Stimulated activated CD8-positive, alpha-beta memory T cell treated with anti-CD3 and anti-CD28 coated beads, Interleukin-7, amount 100 ng/mL, for 1 hour (primary cell): ENCODE measurements at places on chromosomes 4 and X.

- DNase-seq: no peak
Observed at GRCh38 chr4:90357117-90357710, 230.0 kb downstream of the CCSER1 start.

- no peak for DNase-seq
Observed at GRCh38 chrX:153722704-153723350, 1.4 kb downstream of the BCAP31 start.

DNA sequence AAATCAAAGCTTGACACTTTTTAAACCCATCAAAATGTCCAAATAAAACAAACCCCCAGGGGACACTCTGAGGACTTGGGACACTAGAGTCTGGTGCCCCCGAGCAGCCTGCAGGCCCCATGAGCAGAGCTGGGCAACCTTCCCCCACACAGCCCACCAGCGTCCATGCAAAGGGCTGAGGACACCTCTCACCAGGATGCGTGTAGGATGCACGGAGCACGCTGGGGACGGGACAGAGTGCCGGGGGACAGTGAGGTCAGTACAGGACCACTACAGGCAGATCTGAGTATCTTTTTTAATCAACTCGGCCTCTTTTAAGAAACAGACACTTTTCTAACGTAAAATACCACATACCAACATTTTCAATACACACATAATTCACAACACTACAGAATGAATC lies 6.9 kb downstream of the GAK start:
- DNase-seq: no peak

GRCh38 chr4:8850830-8851188 lies 20.8 kb downstream of the HMX1 start:
- no peak for DNase-seq

GRCh38 chr4:15012017-15012788 lies 9.9 kb downstream of the CPEB2 start:
- DNase-seq: no peak

- no peak for DNase-seq
Observed at GRCh38 chr4:47538111-47538824, 53.2 kb downstream of the ATP10D start.

DNA sequence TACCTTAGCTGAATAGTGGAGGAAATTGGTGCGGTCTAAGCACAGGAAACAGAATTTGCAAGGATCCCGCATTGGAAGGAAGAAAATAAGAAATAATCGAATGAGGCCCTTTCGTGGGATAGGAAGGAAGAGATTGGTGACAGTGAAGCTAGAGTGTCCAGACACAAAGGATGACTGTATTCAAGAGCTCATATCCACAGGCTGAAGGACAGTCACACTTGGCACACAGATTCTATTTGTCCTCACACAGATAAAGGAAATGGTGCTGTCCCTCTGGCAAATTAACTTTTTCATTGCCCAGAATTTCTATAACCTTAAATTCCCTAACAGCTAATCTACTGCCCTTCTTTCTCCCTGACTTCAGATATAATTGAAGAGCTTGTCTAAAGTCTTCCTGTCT lies 2188.9 kb upstream of the TENM3 start:
- no peak for DNase-seq

DNA sequence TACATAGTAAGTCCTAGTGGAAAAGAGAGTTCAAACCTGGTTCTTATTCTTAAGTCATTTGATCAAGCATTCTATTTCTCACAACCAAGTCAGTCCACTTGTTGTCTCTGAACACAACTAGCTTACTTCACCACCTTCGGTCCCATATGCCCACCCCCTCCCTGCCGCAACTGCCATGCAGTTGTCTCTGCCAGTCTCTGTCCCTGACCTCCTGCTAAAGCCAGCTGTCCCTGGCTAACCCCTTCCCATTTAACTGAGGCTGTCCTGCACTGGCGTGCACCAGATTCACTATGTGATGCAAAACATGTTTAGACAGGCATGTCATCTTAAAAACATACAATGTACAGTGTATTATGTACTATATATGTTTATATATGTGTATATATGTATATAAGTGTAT lies 12.7 kb downstream of the FRAS1 start:
- no peak for DNase-seq

GRCh38 chrX:69243276-69243675 lies 78.0 kb upstream of the PJA1 start:
- no peak for DNase-seq

DNA sequence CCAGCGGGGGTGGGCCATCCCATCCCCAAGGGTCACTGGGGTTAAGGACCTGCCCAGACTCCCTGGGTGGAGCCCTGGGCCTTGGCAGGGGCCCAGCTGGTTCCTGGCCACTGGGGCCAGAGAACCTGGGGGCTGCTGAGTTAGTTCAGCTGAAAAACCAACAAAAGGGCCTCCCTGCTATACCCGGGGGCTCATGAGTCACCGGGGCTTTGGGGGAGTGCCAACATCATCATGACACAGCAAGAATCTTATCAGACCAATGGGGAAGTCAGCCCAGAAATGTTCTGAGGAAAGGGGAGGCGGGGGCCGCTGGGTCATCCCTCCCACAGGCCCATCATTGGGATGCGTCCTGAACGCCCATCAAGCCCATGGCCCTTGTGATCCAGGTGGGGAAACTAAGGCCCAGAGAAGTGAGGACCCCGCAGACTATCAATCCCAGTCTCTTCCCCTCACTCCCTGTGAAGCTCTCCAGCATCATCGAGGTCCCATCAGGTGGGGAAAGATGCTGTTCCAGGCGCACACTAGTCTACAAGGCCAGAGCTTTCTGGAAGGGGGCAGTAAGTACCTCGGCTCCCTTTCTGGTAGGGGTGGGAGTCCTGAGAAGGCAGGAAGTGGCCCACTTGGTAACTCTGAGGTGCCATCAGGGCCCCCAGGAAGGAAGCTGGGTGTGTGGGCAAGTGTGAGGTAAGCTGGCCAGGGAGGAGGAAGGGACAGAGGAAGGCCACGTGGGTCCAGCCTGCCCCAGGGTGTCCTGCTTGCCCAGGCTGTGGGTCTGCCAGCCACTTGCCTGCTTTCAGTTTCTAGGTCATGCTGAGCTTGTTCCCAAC lies 4.5 kb downstream of the G6PD start:
- no peak for DNase-seq

- no peak for DNase-seq
Observed at GRCh38 chr4:147578593-147578992, 38.6 kb upstream of the TMEM184C start.

- DNase-seq: no peak
Observed at GRCh38 chr4:126778348-126778747, 854.4 kb upstream of the INTU start.

- DNase-seq: no peak
Observed at GRCh38 chr4:158122501-158122900, 50.3 kb downstream of the GASK1B start.

GRCh38 chrX:32745323-32745722 lies 466.0 kb downstream of the DMD start:
- DNase-seq: no peak

DNA sequence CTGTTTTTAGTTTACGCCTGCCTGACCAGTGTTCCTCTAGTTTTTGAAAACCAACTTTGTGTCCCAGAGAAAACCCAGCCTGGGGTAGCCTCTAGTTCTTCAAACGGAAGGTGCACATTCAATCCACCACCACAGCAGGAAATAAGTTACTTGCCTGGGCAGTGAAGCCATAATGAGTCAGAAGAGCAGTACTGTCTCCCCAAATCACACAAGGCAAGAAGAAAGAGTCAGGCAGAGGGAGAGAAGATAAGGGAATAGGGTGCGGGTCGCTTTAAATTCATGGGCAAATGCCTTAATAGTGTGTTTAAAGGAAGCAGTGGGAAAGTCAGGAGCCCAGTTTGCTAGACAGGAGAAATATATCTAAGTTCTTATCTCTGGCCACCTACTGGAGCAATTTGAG lies 333.8 kb upstream of the GRIA3 start:
- no peak for DNase-seq

- DNase-seq: no peak
Observed at GRCh38 chr4:113781439-113782040, 20.0 kb upstream of the CAMK2D start.

DNA sequence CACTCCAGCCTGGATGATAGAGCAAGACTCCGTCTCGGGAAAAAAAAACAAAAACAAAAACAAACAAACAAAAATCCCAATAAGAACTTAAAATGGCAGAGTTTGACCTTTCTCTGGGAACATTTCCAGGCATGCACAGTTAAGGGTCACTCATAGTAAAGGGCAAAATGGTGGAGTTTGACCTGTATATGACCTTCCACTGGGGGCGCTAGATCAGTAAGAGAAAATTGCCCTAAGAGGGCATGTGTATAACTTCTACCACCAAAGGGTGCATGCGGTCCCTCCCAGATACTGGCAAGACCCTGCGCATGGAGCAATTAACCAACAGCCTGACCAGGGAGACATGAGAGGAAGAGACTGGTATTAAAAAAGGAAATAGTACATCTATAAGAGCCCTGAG lies 177.2 kb downstream of the MOSPD2 start:
- no peak for DNase-seq

GRCh38 chrX:49186125-49187027 lies at the start of gene PRICKLE3:
Gene PRICKLE3 (minus strand): TSS chrX:49186373. CDS start chrX:49186297, 76 bp downstream.
- DNase-seq: no peak
